Stimulated activated CD8-positive, alpha-beta memory T cell treated with anti-CD3 and anti-CD28 coated beads, Interleukin-2, amount 100 ng/mL, for 1 hour (primary cell): ENCODE measurements at places on chromosomes 11 and 22.

- no peak for DNase-seq
These were observed 395.7 kb downstream of the MN1 start for GRCh38 chr22:27405672-27406388.

DNA sequence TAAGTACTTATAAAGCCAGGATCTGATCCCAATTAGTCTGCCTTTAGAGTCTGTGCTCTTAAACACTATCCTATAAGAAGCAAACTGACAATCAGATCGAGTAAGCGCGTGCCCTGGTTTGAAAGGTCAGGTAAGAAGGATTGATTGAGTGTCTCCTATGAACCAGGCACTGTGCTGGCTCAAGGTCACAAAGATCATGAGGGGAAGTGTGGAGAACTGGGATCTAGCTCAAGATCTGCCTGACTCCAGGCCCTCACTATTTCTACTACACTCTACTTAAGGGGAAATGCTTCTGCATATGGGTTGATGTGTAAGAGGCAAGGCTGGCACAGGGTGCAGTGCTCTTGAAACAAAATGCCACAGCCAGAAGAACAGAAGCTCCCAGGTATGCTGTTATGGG lies 77.0 kb downstream of the ME3 start:
- no peak for DNase-seq

GRCh38 chr11:69333149-69333710 lies 39.3 kb downstream of the MYEOV start:
- no peak for DNase-seq

GRCh38 chr11:102719620-102720277 lies 5.0 kb downstream of the MMP8 start:
- DNase-seq = no peak

DNA sequence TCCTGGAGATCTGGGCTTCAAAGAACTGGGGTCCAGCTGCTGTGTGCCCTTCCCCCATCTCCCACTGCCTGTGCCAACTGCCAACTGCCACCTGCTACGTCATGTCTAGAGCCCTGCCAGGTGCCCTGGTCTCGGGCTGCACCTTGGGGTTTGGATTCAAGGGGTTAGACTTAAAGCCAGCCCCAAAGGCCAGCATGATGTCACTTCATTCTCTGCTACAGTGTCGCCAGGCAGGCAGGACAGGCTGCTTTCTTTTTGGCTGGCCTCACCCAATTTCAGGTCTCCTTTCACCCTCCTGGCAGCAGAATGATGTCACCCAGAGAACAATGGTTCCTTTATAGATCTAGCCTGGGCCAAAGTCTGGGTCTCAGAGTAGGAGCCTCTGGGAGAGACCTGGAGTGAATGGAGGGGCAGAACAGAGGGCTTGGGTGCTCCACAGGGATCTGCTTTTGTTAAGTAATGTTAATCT lies 79.5 kb upstream of the CRYBB3 start:
- no peak for DNase-seq

- DNase-seq = no peak
These were observed 13.3 kb upstream of the PRSS23 start for GRCh38 chr11:86787018-86787536.

DNA sequence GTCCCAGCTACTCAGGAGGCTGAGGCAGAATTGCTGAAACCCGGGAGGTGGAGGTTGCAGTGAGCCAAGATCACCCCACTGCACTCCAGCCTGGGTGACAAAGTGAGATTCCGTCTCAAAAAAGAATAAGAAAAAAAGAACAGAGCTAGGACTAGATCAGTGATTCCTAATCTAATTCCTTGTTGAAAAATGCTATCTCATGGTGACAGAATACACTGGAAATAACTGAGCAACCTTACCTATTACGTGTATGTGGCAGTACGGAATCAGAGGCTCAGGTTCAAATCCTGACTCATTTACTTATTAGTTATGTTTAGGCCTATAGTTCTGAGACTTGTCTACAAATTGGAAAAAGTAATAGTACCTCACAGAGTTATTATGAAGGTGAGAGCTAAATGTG lies 19.5 kb upstream of the RCE1 start:
- DNase-seq = no peak

DNA sequence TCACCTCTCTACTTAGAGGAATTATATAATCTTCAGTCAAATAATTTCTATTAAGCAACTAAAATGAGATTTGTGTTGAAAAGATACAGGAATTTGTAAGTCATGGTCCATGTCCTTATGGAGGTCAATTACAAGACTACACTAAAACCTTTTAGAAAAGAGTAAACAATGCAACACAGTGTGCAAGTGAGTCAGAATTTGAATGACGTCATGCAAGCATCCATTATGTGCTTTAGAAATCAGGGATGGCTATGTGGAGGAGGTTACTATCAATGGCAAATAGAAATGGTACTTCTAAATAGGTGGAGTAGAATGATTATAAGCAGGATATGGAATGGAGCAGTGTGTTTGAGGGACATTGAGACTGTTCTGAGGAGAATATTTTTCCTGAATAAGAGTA lies 16.6 kb downstream of the OR10D3 start:
- DNase-seq = no peak

DNA sequence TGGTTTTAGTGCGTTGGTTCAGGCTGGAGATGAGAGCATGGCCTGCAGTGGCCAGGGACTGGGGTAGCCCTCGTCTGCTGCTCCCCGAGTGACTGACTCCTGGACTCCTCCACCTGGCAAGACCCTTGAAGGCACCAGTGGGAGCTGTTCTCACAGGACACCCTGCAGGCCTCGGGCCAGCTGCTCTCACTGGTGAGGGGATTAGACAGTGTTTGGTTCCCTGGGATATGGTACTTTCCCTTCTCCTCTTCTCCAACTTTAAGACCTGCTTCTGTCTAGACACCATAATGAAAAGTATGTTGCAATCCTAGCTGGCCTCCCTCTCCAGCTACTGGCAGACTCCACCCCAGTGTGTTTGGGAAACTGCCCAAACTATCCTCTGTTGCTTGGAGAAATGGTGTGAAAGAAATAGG lies 168.8 kb upstream of the CADM1 start:
- DNase-seq = no peak

DNA sequence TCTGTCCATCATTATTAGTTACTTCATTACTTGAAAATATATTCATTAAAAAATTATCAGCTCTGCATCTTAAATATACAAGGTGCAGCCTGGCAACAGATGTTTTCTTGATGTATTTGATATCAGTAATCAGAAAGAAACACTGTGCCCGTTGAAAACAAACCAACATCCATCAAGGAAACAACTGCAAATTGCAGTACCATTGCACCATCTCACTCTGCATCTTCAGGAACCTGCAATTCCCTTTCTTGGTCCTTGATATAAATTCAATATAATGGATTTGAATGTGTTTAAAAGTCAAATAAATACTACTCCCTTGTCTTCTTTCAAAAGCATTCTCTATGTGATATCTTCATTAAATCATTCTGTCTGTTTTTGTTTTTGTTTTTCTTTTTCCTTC lies 1131.2 kb downstream of the FAM181B start:
- DNase-seq = no peak

DNA sequence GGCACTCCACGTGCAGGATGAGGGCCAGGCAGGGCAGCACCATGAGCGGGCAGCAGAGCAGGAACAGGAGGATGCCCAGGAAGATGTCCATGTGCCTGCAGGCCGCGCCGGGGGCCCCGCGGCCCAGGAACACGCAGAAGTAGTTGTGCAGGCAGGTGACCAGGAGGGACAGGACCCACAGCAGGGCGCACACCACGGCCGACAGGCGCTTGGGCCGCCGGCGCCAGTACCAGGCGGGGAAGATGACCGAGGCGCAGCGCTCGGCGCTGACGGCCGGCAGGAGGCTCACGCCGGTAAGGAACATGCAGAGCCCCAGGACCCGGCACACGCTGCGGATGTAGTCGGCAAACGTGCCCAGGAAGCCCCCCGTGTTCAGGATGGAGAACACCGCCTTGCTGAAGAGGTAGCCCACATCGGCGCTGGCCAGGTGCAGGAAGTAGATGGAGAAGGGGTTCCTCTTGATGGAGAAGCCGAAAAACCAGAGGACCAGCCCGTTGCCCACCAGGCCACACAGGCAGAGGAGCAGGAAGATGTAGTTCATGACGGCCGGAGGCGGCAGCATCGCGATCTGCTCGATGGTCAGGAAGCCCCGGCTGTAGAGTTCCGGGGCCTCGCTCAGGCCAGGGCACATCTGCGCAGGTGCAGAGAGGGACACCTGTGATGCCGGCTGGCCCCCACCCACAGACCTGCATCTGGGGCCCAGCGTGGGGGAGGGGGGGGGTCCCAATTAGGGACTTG lies 7.2 kb downstream of the MRGPRF start:
- DNase-seq = no peak

DNA sequence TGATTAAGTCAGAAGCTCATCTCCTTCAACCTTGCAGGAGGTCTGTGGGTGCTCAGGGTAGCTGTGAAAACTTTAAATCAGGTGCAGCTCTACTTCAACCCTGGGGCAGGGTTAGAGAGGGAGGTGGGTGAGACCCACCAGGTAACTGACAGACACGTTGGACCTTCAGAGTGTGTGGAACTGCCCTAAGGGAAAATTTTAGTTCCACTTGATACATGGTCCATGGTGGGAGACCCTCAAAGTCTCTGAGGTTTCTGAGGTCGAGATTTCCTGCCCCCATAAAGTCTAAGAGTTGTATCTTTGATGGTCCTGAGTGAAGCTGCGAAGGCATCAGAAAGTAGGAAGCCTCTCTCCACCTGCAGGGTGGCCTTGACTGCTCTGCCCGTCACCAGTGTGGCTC lies 23.9 kb upstream of the NNMT start:
- no peak for DNase-seq
